Fibroblast of skin of abdomen (primary cell): ENCODE measurements at places on chromosomes 7 and 10.

DNA sequence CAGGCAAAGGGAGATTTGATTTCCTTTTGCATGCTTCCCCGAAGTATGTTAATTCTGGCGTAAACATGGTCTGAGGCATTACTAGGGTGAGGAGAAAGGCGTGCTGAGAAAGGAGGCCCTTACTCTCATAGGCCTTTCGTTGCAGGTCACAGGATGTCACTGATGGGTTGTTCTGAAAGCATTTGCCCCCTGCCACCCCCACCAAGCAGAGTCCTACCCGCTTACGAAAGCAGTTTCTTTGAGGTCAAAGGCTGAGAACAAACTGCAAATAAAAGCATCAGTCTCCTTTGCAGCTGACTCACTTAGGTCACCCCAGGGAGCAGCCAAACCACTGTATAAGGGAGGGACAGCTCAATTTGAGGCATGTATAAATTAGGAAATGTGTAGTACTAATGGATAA is 57.1 kb downstream of the BPGM start:
- DNase-seq, result no peak

DNA sequence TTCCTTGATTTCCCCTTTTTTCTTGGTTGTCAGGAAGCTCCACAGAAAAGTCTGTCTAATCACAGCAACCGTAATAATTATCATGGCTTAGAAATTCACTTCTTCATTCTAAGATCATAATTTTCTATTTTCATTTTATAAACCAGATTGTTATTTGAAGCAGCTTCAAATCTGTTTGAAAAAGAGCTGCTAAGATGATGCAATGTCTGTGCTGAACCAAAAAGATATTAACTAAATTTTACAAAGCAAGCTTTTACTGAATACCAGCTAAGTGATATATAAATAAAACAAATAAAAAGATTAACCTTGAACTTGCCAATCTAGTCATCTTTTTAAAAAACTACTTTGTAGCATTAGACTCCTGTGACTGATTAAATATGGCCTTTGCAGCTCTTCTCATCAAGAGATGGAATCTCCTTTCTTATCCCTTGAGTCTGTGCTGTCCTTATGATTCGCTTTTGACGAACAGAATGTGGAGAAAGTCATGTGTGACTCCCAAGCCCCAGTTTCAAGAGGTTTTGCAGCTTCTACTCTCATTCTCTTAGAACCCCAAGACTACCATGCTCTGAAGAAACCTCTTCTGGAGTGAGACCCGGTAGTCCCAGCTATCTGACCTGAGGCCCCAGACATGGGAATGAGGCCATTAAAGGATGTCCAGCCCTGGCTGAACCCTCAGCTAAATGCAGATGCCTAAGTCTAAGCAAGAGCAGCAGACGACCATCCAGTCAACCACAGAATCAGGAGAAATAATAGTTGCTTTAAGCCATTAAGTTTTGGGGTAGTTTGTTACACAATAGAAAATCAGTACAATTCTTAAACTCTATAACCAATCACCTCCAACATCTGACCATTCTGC is 14.4 kb downstream of the NAMPT start:
- DNase-seq, result no peak

DNA sequence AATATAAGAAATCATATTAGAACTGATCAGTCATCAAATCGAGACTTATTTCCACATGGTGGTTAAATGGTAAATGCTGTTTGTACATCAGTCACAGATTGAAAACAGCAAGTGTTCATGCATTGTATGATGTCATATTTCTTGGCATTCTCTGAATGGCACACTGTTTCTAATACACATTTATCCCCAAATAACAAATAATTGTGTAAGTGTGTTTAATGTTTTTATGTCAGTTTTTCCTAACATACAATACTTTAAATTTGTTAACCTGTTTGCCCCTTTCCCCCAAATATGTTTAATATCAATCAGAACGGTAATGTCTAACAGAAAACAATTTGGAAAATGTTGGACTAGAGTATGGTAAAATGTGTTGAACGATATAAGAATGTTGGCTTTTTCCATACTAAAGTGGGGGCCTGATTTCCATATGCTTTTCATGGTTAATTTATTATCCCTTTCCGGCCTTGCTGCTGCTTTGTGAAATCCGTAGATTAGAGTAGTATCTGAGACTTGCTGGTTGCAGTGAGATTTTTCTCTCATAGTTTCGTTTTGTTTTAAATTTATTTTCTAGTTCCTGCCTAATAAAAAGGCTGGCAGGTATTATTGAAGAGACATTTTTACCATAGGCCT is 23.7 kb downstream of the RAB18 start:
- peak; percentile 26 for DNase-seq

DNA sequence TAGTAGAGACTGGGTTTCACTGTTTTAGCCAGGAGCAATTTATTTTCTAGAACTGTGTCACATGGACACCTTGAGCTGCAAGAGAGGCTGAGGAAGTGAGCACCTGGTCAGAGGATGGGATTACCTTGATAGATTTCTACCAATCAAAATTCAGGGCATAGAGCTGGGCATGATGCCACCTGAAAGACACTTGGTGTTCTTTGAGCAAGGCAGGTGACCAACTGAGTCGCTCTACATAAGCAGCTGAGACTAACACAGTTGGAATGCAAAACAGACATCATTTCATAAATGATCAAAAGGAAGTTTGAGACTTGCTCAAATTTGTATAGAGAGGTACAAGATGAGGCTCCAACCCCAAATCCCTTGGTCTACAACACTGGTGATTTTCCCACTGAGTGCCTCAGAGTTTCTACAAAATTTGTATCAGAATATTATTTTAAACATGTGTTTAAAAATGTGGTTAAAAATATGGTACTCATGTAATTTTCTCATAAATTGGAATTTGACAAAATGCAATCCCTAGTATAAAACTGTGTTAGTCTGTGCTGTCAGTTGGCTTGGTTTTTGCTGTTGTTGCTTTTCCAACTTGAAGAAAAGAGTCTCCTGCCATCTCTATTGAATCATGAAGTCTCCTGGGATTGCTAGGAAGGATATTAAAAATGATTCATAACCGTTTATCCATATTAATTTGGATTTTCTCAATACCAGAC is 156.4 kb upstream of the MDFIC start:
- peak; percentile 4 for DNase-seq

GRCh38 chr7:132053871-132054270 is 497.4 kb upstream of the PODXL start:
- no peak for DNase-seq

- peak; percentile 18 for DNase-seq
Measured at GRCh38 chr10:24981161-24981710, 28.8 kb upstream of the PRTFDC1 start.

DNA sequence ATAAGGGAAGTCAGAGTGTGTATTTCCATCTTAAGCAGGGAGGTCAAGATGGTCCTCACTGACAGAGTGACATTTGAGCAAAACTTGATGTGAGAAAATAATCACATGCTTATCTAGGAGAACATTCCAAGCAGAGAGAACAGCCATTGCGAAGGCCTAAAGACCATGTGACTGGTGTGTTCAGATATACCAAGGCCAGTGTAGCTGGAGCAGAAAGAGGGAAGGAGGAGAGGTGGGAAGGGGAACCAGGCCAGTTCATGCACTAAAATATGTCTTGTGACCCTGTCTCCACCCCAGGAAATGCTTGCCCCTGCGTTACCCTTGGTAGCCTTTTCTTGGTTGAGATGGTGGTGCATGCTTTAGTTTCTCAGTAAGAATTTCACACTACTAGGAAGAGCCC is 77.4 kb downstream of the CACNB2 start:
- DNase-seq, result no peak

DNA sequence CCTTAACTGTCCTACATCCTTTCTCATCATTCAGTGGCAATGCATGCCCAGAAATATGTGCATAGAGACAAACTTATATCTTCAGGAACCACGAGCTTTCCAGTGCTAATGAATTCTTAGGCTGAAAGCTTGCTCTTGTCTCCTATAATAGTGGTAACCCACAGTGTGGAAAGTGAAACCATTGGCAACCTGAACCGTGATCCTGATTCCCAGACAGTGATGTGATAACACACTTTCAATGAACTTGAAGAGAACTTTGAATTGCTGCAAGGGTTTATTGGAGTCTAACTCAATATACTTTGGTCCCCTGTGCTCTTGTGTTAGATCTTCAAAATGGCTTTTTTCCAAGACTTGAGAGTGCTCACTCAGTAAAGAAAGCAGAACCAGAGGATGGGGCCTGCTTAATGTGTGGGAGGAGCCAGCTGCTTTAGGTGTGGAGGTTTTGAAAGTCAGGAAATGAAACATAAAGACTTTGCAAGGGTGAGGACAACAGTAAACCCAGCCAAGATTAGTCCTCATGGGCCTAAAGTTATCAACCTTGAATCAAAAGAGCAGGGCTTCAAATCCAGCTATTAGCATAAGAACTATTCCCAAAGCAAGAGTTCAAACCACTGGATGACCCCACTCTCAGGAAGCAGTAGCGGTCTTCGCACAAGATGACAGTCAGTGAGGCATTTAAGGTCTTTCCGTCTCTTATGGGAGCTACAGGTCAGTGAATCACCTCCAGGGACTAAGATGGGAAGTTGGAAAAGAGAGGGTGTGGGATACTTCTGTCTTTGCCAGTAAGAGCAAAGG is 332.4 kb upstream of the NRP1 start:
- no peak for DNase-seq

DNA sequence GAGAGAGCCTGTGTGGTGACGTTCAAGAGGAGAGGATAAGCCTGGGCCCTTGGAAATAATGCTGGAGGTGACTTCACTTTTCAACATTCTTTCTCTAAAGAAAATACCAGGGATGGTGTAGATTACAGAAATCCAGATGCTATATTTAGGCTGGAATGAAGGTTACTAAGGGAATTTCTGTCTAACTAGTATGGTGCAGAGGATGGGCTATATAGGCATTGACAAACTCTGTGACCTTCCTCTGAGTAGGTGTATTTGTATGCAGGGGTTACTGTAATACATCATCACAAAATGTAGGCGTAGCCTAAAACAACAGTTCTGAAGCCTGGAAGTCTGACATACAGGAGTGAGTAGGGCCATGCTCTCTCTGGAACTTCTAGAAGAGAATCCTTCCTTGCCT is 155.3 kb upstream of the INHBA start:
- DNase-seq, result peak; percentile 46

GRCh38 chr10:100504096-100504495 is 15.6 kb downstream of the SEC31B start:
- DNase-seq, result peak; percentile 84

- no peak for DNase-seq
Measured at GRCh38 chr10:48462482-48463020, 142.3 kb downstream of the ARHGAP22 start.

DNA sequence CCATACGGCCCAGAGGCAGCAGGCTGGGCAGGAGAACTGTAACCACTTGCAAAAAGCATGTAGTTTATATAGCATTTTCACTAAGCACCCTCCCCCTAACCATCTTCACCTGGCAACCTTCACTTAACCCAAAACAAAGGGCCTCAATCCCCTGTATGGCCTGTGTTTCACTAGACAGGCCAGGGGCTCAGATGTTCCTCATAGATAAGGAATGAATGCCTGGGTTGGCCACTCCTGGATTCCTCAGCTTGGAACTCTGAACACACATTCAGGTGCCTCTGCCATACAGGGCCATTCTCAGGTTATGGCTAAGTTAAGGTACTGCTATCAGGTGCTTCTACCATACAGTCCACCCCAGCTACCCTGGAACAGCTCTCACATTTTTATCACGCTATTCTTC is 10.3 kb upstream of the TMEM168 start:
- no peak for DNase-seq

DNA sequence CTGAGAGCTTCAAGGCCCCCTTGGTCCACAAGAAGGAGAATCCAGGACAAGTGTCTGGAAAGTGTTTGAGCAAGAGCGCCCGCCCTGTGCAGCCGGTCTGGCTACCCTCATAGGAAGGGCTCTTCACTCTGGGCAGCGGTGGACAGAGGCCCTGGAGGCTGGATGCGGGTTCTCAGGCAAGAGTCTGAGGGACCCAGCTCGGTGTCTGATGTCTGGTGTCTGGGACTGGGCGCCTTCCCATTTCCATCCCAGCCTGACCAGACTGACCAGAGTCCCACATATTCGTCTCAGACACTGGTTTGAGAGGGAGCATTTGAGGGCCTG is 59.8 kb downstream of the HK1 start:
- no peak for DNase-seq

GRCh38 chr7:25952261-25953057 is 199.5 kb upstream of the NFE2L3 start:
- no peak for DNase-seq

GRCh38 chr7:81754918-81755696 is 14.7 kb downstream of the HGF start:
- DNase-seq, result no peak

DNA sequence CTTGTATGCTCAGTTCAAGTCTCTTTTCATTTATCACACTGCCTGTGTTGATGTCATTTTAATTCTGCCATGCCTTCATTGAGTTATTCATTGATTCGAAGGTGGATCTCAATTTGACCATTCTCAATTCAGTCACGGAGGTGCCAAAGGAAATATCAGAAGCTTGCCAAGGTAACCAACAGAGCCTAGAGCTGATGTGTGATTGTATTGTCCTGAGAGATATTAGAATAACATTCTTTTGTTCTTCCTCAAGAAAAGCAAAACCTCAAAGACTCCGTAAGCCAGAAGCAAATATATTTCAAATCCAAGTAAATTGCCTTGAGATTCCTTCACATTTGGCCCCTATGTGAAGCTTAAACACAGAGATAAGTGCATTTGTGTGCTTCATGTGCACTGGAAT is 345.3 kb downstream of the CXCL12 start:
- DNase-seq, result no peak

- no peak for DNase-seq
Measured at GRCh38 chr10:12512332-12513002, 163.1 kb downstream of the CAMK1D start.

- DNase-seq, result no peak
Measured at GRCh38 chr10:52598936-52599335, 173.6 kb downstream of the MBL2 start.

- peak; percentile 32 for DNase-seq
Measured at GRCh38 chr7:95190515-95190914, 133.8 kb downstream of the PON1 start.

- DNase-seq, result no peak
Measured at GRCh38 chr7:41470081-41470480, 232.8 kb downstream of the INHBA start.

- DNase-seq, result no peak
Measured at GRCh38 chr7:87671-88070, 104.7 kb upstream of the FAM20C start.

GRCh38 chr7:104814126-104814525 is 199.9 kb upstream of the KMT2E start:
- no peak for DNase-seq

GRCh38 chr7:103944230-103944900 is 45.1 kb downstream of the RELN start:
- no peak for DNase-seq

DNA sequence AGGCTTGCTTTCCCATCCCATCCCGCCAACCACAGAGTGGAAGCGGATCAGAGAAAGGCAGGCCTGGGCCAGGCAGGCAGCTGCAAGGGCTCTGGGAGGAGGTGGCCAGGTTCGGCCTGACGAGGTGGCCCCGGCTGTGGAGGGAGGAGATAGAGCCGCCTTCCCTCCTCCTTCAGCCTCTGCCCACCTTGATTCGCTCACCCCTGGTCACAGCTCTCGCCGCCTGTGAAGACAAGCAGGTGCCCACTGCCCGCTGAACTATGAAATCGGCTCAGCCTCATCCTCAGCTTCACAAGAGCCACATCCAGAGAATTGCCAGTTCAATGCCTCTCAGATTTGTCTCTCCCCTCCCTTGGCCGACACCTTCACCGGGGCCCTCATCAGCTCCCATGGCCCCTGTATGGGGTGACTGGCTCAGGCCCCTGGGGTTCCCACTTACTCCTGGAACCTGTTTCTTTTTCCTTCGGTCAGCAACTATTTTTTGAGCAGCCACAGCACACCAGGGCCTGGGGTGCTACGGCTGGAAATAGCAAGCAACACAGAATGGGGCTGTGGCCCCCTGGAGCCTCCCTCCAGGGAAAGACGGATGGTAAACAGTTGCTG is 80.0 kb upstream of the CHST15 start:
- no peak for DNase-seq

- DNase-seq, result no peak
Measured at GRCh38 chr7:38424750-38425463, 151.5 kb upstream of the TARP start.
